ENCODE measurements at places on chromosomes 4 and X.

- DNase-seq = no peak
These were observed 9.9 kb downstream of the FNIP2 start for GRCh38 chr4:158778712-158779111.

DNA sequence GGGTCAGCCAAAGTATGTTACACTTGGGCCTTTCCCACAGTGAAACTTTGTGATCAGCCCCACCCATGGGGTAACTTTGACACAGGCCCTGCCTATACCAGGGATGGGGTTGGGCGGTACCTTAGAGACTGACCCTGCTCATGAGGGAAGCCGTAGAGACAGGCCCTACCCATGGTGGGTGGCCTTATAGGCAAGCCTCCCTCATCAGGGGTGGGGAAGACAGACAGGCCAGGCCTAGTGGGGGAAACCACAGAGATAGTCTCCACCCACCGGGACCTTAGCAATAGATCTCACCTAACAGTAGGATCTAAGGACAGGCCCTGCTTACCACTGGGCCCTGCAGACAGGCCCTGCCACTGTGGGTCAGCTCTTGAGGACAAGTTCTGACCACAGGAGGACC is 6.8 kb downstream of the PLP2 start:
- DNase-seq = no peak

DNA sequence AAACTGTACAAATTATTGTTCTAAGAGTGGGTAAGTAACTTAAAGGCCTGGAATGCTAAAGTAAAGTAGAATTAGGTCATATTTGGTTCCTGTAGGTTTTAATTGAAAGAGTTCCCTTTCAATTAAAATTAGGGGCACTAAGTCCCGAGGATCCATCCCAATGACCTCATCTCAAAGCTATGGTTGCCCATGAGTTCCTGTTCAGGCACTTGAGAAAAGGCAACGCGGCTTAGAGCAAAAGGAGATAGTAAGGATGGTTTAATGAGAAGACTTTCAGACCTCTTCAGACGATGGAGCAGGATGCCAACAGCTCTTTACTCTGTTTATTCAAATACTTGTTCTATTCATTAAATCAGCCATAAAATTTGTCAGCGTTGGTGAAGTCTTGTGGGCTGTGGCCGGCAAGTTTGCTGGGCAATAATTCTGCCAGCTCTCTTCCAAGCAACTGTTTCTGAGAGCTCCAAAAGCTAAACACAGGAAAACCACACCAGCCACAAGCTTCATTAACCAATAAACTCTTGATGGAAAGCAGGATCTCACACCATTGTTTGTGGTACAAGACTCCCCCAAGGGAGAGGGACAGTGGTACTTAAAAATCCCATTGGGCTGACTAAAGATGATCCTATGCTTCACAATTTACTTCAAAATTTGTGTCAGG is 167.4 kb downstream of the COL4A6 start:
- peak; percentile 59 for DNase-seq

- DNase-seq = no peak
These were observed 22.9 kb upstream of the PUDP start for GRCh38 chrX:7170898-7171297.

- DNase-seq = peak; percentile 59
These were observed 29.8 kb downstream of the ACOX3 start for GRCh38 chr4:8410641-8411271.

- no peak for DNase-seq
These were observed 3.3 kb upstream of the HAUS3 start for GRCh38 chr4:2245057-2245786.

GRCh38 chrX:16251782-16252181 is 84.5 kb downstream of the MAGEB17 start:
- no peak for DNase-seq

DNA sequence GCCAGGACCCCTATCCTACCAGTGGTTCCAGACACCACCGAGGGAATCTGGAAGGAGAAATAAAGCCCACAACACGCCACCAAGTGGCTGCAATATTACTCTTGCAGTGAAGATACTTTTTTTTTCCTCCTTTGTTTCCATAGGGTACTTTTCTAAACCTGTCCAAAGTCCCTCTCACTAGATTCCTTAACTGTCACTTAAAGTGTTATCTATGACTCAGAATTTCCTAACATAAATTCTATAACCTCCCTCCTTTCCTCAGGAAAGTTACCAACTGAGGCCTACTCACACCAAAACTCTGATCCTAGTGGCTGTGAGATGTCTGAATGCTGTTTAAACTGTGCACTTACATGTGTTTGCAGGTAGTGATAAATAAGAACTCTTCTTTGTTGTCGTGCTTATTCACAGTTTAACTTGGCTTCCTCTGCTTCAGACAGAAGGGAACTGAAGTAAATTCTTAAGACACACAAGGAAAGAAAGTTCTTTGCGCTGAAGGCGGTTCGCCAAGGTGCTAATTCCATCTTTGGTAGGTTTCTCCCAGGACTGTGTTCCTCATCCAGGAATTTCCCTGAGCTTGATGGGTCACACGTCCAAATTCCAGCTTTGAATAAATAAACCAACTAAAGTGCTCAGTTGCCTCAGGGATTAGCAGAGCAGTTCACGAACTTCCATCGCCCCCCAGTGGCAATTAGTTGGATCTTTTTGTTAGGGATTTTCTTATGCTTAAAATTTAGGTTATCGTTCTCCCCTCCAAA is 10.7 kb upstream of the HCCS start:
- peak; percentile 78 for DNase-seq

- DNase-seq = no peak
These were observed 259.3 kb upstream of the GATB start for GRCh38 chr4:152020073-152020472.

DNA sequence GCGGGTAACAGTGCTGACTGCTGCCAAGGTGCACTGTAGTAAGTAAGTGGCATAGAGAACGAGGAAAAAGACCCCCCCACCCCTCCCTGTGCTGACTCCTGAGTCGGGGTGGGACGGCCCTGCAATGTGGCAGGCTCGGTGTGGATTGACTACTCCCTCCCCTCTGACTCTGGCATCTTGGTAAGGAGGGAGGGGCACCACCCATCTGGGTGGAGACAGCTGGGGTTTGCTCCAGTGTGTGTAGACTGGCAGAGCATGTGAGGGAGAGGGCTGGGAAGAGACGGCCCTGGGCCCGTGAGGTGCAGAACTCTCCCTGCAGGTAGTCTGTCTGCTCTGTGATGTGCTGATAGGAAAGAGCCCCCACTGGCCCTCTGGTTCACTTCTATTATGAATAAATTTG is 31.0 kb downstream of the NSG1 start:
- no peak for DNase-seq

- DNase-seq = no peak
These were observed 58.4 kb upstream of the TSPAN5 start for GRCh38 chr4:98716796-98717195.

DNA sequence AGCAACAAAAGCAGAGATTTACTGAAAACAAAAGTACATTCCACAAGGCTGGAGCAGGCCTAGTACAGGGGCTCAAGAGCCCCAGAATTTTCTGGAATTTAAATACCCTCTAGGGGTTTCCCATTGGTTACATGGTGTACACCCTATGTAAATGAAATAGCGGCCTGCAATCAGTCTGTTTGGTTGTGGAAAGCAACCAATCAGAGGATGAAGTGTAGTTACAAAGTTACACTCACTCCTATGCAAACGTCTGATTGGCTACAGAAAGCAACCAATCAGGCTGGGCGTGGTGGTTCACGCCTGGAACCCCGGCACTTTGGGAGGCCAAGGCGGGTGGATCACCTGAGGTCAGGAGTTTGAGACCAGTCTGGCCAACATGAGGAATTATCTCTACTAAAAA is 13.8 kb upstream of the TXLNG start:
- no peak for DNase-seq

All from fibroblast of skin of right quadriceps (primary cell).